Cardiac fibroblast (primary cell): ENCODE measurements at places on chromosomes 5 and 9.

- DNase-seq: no peak
Measured at GRCh38 chr5:113527746-113528145, 14.3 kb downstream of the YTHDC2 start.

GRCh38 chr5:127011961-127012644 is 18.3 kb downstream of the MARCHF3 start:
- peak; percentile 29 for DNase-seq

DNA sequence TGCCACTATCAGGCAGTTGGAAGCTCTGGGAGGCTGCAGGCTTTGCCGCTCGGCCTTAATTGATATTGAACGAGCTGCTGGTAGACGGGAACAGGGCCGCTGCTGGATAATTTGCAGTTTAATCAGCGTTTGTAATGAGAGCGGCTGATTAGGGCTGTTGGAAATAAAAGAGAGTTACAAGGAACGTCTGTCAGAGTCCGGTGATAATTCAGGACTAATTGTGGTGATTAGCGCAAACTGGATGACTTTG is 68.2 kb upstream of the TBCA start:
- DNase-seq: no peak

DNA sequence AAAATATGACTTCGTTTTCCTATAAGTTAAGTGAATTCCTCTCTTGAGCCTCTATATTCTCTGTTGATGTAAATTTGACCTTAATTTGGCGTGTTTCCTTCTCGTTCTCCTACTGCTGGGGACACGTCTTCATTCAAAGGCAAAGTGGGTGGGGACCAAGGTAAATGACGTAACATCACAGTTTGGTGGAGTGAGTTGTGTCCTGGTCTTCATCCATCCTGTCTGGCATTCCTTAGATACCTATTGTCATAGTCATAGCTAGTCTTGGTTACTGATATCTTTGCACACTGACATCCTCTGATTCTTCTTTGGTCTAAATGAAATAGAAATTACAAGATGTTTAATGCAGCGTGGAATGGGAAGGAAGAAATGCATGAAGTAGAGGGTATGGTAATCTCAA is 108.5 kb downstream of the NNT start:
- DNase-seq: peak; percentile 46

DNA sequence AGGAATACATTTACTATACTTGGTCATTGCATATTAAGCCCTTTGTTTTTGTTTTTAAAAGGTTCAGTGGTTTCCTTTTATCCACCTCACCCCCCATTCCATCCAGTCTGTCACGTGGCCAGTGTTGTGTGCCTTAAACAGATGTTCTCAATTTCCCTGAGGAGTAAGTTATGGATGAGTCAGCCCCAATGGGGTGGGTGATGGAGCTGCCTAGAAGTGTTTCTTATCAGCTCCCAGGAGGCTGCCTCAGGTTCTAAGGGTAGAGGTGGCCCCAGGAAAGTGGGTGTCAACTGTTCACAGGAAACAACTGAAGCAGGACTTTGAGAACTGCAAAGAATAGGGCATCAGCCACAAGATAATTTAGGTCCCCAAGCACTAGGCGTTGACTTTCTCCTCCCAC is 41.1 kb downstream of the ACTBL2 start:
- peak; percentile 99 for DNase-seq

DNA sequence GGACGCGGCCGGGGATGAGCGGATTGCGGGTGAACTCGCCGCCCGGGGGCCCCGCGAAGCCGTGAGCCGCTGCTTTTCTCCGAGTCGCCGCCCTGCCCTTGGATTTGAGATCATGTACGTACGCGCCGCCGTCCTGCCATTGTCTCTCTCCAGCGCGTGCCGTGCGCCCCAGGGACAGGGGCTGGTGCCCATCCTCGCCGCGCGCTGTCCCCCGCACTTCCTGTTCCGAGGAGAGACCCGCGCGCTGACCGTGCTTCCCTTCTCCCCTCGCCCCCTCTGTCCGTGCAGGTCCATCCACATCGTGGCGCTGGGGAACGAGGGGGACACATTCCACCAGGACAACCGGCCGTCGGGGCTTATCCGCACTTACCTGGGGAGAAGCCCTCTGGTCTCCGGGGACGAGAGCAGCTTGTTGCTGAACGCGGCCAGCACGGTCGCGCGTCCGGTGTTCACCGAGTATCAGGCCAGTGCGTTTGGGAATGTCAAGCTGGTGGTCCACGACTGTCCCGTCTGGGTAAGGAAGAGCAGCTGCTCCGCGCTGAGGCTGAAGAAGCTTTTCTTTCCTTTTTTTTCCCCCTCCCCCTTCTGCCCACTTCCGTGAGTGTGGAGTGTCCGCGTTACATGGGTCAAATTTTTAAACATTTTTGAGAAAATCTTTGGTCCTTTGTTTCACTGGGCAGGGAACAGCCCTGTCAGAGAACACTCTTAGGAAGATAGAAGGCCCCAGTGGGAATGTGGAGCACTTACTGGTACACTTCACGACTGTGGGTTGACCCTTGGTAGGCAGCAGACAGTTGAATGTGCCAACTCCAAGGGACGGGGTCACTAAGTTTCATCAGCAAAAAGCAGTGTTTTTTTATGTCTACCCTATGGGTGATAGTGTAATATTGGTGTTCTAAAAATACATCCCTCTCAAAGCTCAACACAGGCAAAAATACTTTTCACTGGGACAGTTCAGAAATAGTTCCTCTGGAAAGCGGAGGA is 727 bp downstream of the RHOBTB3 start:
- DNase-seq: peak; percentile 51

GRCh38 chr5:179060116-179061008 is at the start of gene ZNF354C:
Gene ZNF354C (plus strand): TSS chr5:179060373. CDS start chr5:179062069, 1,696 bp downstream.
- peak; percentile 92 for DNase-seq

DNA sequence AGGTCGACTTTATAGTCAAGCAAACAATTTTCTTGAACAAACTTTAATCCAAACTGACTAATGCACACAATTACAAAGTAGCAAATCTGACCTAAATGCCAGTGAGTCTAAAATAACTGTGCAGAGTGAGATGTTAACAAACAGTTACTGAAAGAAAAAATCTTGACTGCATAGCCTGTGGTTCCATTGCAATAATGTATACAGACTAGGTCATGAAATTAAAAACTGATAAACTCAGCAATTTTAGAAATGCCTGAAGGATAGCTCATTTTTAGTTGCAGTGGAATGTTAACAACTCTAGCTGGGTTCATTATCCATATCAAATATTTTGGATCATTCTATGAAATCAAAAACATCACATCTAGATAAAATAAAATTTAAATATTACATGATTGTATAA is 73.4 kb upstream of the CDH12 start:
- DNase-seq: no peak

GRCh38 chr5:9829621-9830020 is 199.5 kb upstream of the TAS2R1 start:
- DNase-seq: no peak

- DNase-seq: no peak
Measured at GRCh38 chr9:120932086-120932823, 5.7 kb upstream of the TRAF1 start.

GRCh38 chr5:111863801-111864200 is 106.8 kb upstream of the NREP start:
- no peak for DNase-seq

GRCh38 chr5:142686968-142687367 is 1.1 kb upstream of the FGF1 start:
- no peak for DNase-seq

GRCh38 chr9:92963831-92964606 is 16.7 kb downstream of the FGD3 start:
- DNase-seq: no peak

GRCh38 chr5:145178641-145179523 is 656.3 kb downstream of the PRELID2 start:
- DNase-seq: peak; percentile 18

DNA sequence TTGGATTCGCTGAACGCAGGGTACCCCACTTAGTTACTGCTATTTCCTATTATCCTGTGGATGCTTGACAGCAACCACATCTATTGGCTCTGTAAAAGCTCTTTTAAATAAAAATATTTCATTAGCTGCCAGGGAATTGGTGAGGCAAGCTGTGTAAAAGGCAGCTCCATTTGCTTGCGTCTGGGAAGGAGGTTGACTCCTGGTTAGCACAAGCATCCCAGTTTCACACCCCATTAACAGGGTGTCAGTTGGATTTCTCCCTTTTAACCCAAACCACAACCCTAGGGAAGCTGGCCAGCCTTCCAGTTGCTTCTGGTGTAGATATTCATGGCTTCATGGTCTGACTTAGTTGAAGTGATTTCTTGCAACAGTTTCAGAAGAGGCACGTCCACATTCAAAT is 151.0 kb downstream of the GPBP1 start:
- no peak for DNase-seq

GRCh38 chr5:149153751-149154610 is 12.7 kb downstream of the ABLIM3 start:
- peak; percentile 65 for DNase-seq

- DNase-seq: no peak
Measured at GRCh38 chr5:134275822-134276221, 49.9 kb upstream of the PPP2CA start.

- DNase-seq: no peak
Measured at GRCh38 chr5:171946000-171946781, 60.2 kb downstream of the FBXW11 start.

DNA sequence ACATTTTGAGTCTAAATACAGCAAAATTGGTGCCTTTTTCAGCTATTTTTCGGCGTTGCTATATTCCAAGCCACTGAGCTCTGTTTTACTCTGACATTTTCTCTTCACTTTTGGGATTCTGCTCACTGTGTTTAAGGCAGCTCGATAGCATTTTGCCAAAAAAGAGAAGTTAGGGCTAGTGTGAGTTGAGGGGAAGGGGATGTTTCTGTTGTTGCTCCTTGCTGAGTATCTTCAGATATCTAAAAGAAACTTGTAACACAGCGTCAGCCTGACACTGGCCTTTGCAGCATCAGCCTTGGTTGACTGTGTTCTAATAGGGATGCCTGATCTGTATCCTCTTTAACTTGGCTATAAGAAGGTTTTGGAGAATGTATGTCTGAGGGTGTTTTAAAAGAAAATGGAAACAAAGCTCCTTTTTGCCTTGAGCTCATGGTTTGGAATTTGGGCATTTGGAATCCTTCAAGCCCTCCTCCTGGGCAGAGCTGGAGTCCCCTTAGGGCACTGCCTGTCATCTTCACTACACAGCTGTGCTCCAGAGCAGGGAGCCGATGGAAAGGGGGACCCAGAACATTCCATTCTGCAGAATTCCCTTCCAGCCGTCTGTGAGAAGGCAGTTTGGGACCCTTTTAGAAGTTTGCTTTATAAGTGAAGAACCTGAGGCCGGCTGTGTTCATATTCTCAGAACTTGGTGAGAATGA is 63.0 kb downstream of the EXOSC2 start:
- no peak for DNase-seq

- DNase-seq: peak; percentile 35
Measured at GRCh38 chr9:35318741-35319140, 156.9 kb downstream of the UNC13B start.

DNA sequence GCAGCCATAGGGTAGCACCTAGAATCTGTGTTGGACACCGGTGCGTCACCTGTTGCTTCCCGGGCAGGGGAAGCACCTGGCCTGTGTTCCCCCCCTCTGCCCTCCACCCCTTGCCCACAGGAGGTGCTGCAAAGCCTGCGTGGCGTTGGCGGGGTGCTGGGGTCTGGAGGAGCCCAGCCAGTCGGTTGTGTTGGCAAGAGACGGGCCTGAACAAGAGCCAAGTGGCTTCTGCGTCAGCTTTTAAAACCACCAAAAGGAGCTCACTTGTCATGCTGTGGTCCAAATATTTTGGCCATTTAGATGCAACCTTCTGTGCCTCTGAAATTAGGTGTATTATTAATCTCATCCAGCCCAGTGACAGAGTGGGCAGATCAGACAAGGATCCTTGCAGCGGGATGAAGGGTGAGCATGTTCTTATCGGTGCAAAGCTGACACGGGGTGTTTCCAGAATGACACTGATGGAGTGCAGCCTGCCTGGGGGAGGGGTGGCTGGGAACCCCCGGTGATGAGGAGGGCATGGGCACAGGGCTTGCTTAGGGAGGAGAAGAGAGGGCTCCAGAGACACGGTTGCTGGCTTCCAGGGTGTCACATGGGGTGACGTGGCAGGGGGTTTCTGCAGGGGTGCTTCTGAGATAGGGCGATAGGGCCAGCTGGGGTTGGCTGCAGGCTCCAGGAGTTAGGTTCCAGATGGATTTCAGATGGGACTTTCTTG is 9.7 kb upstream of the RXRA start:
- peak; percentile 71 for DNase-seq

- peak; percentile 41 for DNase-seq
Measured at GRCh38 chr9:77469515-77470231, 178.4 kb downstream of the GNA14 start.

GRCh38 chr5:9209846-9210492 is 335.9 kb downstream of the SEMA5A start:
- peak; percentile 50 for DNase-seq

- DNase-seq: no peak
Measured at GRCh38 chr5:69432412-69433206, 17.7 kb downstream of the MARVELD2 start.

GRCh38 chr5:57986761-57987341 is 473.0 kb downstream of the PLK2 start:
- peak; percentile 39 for DNase-seq

- no peak for DNase-seq
Measured at GRCh38 chr9:19057033-19057432, 7.8 kb downstream of the RRAGA start.

DNA sequence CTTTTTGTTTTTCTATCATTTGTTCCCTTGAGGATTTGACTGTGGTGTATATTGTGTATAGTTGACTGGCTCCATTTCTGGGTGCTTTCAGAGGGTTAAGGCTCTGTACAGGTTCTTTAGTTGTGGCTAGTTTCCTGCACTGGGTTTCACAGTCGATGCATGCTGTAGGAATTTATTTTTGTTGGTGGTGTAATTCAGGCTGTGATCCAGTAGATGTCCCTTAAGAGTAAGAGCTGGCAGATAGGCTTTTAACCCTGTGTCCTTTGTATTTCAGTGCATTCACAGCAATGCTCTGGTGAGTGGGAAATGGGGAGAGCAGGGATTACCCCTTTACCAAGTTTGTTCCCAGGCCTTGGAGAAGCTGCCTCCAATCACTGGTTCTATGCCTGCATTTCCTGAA is 112.9 kb downstream of the SPATA31D1 start:
- DNase-seq: peak; percentile 11

DNA sequence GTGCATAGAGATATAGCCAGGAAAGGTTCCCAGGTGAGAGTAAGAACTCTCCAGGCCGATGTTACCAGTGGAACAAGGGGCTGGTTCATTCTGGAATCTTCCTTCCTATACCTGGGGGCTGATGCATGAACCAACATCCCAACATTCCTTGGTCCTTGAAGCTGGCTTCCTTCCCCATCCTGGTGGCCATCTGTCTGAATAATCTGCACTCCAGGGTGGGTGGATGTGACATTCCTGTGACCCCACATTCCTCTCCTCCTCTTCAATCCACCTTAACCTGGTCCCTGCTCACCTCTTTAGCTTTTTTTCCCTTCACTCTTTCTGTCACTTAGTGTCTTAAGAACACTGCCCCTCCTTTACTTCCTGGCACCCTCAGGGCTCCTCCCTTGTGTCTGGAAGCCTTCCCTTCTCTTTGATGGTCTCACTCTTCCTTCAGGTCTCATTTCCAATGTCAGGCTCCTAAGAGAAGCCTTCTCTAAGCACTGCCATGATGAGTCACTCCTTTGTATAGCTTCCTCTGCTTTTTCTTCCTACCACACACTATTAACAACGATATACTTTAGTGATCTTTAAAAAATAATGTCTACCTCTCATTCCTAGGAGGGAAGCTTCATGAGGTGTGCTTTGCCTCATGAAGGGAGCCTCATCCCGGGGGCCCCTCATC is 80.3 kb downstream of the BOD1 start:
- no peak for DNase-seq
